ENCODE measurements at places on chromosomes 4 and X.

- no peak for DNase-seq
Measured at GRCh38 chr4:963276-964225, 9.8 kb downstream of the DGKQ start.

GRCh38 chrX:69210581-69210980, 45.3 kb upstream of the PJA1 start:
- DNase-seq = no peak

GRCh38 chr4:178738026-178738425, 1295.8 kb upstream of the AGA start:
- no peak for DNase-seq

DNA sequence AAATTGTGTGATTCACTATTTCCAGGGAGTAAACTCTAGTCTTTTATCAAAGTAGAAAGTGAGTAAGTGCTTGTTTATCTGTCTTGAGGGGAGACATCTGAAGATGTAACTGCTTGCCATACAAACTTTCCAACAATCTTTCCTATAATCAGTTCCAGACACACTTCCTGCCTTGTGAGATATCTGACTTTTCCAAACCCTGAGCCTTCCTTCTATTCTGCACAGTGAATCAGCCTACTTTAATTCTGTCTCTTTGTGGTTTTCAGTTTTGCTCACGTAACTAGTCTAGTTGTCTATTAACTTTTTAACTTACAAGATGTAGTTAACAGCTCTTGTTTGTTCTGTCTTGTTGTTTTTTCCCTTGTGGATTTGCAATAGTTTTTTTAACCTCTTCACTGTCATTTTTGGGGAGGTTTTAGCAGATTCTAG, 947.8 kb downstream of the C4orf33 start:
- DNase-seq = no peak
